Fibroblast of villous mesenchyme (primary cell): ENCODE measurements at places on chromosomes 4 and X.

GRCh38 chr4:105815701-105816100, 79.6 kb upstream of the NPNT start:
- peak; percentile 11 for DNase-seq

- no peak for DNase-seq
Measured at GRCh38 chrX:27660878-27661277, 70.7 kb downstream of the DCAF8L2 start.

DNA sequence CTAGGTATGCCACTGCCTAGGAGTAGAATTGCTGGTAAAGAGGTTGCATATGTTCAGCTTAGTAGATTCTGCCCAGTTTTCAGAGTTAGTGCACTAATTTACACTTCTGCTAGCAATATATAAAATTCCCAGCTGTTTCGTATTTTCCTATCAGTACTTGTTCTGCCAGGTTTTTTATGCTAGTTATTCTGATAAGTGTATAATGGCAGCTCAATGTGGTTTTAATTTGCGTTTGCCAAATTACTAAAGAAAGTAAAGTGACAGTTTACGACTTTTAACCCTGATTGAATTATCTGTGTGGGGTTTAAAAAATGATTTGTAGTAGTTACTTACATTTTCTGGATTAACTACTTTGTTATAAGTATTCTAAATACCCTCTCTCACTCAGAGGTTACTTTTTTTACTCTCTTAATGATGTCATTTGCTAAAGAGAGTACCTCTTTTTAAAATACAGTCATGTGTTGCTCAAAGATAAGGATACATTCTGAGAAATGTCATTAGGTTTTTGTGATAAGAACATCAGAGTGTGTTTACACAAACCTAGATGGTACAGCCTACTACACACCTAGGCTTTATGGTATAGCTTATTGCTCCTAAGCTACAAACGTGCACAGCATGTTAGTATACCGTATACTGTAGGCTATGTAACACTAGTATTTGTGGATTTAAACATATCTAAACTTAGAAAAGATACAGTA, 363.2 kb downstream of the IL15 start:
- DNase-seq, result no peak

- no peak for DNase-seq
Measured at GRCh38 chr4:113623274-113623894, 138.2 kb downstream of the CAMK2D start.

- no peak for DNase-seq
Measured at GRCh38 chr4:38568768-38569167, 95.2 kb upstream of the KLF3 start.

- DNase-seq, result peak; percentile 29
Measured at GRCh38 chrX:10233173-10233572, 76.4 kb downstream of the CLCN4 start.

GRCh38 chr4:119106036-119107000, 29.3 kb upstream of the MYOZ2 start:
- no peak for DNase-seq

DNA sequence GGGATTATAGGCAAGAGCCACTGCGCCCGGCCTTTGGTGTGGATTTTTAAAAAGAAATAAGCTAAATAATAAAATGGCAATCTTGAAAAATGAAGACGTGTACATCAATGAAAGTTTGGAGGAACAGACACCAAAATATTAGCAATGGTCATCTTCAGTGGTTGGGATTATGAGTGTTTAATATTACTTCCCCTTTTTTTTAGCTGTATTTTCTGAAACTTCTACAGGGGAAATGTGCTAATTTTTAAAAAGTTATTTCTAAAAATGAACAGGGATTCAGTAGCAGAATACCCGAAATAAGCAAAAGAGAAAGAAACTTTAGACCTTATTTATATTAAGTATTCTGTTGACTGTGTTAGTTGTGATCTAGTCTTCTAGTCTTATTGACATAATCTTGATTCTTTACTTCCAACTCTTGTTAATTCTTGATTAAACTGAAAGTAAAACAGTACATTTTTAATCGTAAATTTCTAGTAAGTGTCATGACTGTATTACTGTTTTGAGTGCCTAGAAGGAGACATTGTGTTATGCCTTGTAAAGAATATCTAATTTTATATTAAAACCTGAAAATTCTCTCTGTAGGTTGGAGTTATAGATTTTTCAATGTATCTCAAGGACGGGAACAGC, 51.3 kb downstream of the RUFY3 start:
- no peak for DNase-seq

- no peak for DNase-seq
Measured at GRCh38 chr4:163672751-163673150, 178.3 kb downstream of the TMA16 start.

GRCh38 chrX:109826954-109827708, 94.1 kb upstream of the ACSL4 start:
- peak; percentile 90 for DNase-seq
